ENCODE measurements at places on chromosomes 6 and 20.

DNA sequence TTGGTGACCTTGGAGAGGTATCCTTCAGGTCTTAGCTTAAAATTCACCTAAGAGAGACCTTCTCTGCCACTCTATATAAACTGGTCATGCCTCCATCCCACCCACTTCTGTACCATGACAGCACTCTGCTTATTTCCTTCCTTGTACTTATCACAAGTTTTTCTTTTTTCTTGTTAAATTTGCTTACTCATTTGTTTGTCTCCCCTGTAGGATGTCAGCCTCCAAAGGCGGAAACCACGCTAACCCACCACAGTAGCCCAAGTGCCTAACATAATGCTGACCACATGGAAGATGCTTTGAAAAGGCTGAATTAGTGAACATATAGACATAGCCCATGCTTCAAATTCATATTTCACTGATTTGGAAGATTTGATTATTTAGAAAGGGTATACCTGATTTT lies 5.4 kb downstream of the BMP6 start:
- DNase-seq: no peak

DNA sequence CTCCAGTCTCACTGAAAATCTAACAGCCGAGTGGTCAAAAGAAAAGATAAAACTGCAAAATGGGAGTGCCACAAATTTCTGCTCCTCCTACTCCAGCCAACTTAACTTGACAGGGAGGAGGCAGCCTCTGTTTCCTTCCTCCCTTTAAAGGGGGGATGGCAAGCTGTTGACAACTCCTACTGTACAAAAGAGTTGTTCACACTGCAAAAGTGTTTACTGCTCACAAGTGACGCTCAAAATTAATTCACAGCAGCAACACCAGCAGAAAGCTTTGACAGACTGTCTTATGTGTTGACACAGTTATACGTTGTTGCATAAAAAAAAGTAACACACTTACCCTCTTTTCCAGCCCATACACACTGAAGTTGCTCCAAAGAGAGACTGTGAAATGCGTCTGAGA lies 169.8 kb downstream of the BACH2 start:
- no peak for DNase-seq

GRCh38 chr6:18795726-18796125 lies 408.6 kb downstream of the RNF144B start:
- DNase-seq: no peak

GRCh38 chr20:34296468-34296867 lies 6.7 kb downstream of the AHCY start:
- no peak for DNase-seq

DNA sequence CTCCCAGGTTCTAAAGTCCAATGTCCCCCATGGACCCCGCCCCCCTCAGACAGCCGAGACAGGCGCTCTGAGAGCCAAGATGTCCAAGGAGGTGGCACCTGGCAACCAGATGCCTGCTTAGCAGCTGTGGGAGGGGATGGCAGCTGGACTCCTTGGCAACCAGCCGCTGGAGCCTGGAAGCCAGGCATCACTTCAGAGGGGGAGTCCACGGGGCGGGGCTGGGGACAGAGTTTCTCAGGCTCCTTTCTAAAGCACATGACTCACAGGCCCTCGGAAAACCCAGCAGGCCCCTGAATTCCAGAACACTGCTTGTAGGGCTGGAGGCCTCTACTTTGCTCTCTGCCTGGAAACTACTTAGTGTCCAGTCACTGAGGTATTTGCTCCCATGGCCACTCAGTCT lies 51.5 kb downstream of the PREX1 start:
- peak; percentile 59 for DNase-seq

DNA sequence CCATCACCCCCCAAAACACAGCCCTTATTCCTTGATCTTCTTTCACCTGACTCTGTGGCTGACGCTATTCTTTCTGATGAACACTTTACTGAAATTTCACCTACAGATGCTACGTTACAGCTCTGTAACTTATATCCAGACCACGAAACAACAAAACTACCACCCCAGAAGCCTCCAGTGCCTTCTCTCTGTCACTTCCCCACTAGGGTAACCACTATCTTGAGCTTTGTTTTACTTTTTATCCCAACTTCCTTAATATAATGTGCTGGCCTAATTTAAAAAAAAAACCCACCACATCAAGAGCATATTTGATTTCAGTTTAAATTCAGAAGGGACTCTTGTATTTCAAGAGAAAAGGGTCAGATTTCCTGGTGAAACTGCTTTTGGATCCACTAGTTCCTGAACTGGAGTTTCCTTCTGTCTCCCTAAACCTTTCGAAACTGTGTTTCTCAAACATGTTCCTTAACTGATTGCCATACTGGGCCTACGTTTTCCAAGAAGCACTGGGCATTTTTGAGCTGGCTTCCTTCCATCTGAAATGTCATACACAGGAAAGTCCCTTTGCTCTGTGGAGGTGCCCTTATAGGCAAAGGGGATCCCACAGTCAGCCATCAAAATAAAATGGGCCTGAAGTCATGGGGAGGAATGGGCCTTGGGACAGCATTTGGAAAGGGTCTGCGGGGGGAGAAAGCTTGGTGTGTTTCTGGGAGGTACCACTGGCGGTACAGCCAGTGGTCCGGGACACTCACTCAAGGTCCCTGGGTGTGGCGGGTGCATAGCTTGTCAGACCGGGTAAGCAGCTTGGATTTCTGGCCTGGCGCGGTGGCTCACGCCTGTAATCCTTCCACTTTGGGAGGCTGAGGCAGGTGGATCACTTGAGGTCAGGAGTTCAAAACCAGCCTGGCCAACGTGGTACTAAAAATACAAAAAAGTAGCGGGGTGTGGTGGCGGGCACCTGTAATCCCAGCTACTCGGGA lies 25.8 kb upstream of the RTF2 start:
- no peak for DNase-seq

- DNase-seq: no peak
Observed at GRCh38 chr6:70684794-70685493, 17.3 kb downstream of the SMAP1 start.

DNA sequence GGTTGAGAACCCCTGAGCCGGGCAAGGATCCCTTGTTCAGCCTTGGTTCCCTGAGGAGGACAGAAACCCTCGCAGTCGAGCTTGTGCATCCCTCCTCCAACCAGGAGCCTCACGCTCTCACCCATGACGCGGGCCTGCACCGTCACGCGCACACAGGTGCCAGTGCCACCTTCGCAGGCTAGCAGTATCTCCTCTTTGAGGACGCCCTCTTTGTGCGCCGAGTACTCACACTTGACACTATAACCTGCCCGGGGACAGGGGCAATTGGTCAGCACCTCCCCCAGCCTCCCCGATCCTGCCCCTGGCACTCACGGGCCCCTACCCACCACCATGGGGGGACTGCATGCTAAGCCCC lies 13.3 kb downstream of the ADISSP start:
- peak; percentile 47 for DNase-seq

GRCh38 chr6:12196326-12196936 lies 93.7 kb upstream of the EDN1 start:
- no peak for DNase-seq

GRCh38 chr20:33418033-33418432 lies 16.7 kb upstream of the CDK5RAP1 start:
- DNase-seq: no peak

GRCh38 chr6:88141561-88142296 lies 24.4 kb downstream of the CNR1 start:
- no peak for DNase-seq

DNA sequence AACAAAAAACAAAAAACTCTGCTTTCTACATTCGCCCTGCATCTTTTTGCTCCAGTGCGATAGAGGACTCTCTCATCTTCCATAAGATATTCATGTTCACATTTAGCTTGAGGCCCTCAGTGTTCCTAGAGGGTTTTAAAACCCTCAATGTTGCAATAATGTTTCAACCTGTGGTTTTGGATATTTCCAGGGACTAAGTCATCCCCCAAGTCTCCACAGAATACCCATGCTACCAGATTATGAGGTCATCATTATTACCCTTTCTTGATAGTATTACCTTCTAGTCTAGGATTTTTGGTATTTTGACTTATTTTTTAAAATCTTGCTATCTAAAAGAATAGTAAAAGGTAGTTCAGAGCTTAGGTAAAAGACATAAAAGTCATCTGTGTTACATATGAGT lies 480.5 kb upstream of the ID4 start:
- no peak for DNase-seq

DNA sequence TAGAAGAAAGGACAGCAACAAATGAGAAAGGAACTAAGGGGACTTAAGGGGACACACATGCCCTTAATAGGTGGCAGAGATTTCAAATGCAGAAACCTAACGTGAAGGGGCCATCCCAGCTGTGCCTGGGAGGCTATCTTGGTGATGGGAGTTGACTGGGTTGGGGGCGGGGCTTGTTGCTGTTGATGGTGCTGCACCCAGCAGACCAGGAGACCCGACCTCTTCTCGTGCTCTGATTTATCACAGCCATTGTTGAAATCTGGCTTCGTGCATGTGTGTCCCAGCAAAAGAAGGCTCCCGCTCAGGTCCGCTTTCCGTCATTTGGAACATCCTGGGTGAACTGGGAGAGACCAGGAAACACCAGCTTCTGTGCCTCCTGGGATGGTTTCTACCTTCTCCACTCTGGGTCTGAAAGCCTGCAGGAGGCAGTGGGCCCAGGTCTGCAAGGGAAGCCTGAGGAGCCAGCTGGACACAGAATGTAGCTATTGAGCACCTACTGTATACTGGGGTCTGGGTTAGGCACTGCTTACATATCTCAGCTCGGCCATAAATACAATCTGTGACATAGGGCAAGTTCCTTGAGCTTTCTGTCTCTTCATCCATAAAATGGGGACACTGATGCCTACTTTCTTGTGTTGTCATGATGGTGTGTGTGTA lies 32.1 kb downstream of the TOX2 start:
- no peak for DNase-seq

- DNase-seq: peak; percentile 11
Observed at GRCh38 chr20:59780494-59781185, 152.8 kb downstream of the SYCP2 start.

DNA sequence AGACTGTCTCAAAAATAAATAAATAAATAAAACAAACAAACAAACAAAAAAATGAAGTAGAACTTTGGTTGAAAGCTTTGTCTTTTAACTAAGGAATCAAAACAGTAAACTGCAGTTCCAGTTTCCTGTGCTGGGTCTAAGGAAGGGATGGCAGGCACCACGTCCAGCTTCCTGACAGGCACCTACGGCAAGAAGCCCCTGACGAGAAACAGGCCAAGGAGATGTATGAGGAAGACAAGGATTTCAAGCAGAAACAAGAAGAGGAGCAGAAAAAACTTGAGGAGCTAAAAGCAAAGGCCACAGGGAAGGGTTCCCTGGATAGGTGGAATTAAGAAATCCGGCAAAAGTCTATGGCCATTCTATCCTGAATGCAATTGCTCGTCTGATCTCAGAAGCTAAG lies 8.8 kb downstream of the SNX3 start:
- no peak for DNase-seq

DNA sequence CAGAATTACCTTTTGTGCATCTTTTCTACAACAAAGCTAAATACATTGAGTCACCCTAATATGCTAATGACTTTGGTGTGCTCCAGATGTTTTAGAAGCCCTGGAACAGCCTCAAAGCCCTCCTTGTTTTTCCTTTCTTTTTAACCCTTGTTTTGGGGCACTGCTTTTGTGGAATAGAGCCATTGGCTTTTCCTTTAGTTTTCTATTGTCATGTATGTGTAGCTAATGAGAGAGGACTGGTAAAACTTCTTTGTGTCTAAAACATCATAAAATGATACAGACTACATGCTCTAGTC lies 158.8 kb downstream of the JARID2 start:
- no peak for DNase-seq

DNA sequence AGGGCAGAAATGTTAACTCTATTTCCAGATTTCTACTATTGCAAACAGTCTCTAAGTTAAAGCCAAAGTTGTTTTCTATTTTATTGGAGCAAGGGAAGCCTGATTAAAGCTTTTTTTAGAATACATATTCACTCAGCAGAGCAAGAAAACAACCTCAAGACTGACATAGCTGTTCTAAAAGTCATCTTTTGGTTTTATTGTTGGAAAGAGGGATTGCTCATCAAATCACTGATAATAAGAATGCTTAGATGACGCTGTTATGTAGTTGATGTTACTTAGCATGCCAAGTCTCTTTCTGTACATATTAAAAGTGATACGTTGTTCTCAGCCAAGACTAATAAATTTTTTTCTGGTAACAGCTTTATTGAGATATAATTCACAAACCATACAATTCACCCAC lies 172.6 kb upstream of the LAMA2 start:
- no peak for DNase-seq

DNA sequence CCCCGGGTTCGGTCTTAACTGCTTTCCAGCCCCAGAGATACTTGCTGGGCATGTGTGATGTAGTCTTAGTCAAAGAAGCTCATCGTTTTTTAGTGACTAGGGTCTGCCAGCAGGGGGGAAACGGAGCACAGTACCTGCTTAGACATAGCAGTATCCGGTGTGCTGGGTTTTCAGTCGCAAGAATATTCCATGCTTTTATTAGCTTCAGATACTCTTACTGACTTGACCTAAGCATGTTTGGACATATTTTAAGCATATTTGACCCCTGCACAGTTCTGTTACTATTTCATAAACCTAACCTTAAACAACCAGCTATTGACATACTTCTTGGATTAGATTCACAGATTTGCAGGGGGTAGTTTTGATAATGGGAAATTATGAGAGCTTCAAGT lies 3.0 kb downstream of the E2F3 start:
- peak; percentile 65 for DNase-seq

- no peak for DNase-seq
Observed at GRCh38 chr6:148650941-148651505, 95.8 kb upstream of the UST start.

DNA sequence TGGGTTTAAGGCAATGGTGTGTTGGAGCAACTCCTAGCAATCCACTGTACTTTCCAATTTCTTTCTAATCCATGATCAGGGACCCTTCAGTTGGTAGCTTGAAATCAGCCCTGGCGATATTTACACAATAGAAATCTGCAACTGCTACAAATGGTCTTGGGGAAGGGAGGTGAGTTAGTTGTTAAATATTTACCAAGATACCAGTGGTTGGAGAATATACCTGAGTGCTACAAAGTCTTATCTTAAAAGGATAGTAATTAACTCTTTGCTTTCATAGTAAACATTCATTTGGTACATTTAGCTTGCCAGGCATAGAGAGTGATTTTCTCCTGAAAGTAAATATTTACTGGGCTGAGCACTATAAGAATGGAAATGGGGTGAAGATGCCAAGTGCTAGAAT lies 568.2 kb downstream of the BCKDHB start:
- DNase-seq: no peak

DNA sequence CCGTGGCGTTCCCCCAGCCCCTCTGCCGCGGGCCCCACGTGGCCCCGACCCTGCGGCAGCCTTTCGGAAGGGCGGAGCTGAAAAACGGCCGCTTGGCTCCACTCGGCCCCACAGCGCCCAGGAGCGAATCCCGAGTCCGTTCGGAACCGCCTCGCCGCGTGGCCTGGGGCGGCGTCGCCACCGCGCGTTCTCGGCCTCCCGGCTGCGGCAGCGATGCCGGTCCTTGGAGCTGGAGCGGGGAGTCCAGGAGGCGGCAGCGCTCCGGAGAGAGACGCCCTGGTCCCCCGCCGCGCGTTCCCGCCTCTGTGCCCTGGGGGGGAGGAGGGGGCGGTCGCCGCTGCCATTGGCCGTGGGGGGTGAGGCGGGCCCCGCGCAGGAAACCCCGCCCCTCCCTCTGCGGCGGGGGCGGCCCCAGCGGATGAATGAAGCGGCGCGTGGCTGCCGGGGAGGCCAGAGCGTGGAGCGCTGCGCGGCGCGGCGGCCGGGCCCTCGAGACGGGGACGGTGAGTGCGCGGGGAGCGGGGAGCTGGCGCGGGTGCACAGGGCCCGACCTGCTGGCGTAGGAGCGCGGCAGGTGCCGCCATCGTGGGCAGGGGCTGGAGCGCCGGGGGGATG lies at the start of gene SLCO4A1:
Gene SLCO4A1 (plus strand): TSS at position 453 of the 615 bp plus-strand sequence. CDS start 13,952 bp downstream, outside the sequence.
- peak; percentile 77 for DNase-seq
